ENCODE measurements at places on chromosomes 3 and 15.

DNA sequence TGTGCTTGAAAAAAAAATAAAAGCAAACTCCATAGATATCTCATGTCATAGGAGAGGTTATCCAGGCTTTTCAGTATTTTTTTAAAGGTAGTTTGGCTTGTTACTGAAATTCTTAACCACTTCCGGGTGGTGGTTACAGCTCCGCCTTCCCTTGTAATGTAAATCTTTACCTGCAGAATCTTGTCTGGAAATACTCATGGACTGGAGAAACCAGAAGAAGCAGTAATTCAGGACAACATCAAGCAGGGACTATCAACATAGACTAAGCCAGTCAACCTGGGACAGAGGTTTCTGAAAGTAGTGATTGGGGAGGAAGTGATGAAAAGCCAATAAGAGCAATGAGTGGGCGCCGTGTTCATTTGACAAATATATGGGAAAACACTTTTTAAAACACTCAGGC is 78.9 kb upstream of the SKOR1 start:
- DNase-seq: peak; percentile 55

GRCh38 chr3:196225763-196226364 is 9.5 kb downstream of the SLC51A start:
- DNase-seq: no peak

DNA sequence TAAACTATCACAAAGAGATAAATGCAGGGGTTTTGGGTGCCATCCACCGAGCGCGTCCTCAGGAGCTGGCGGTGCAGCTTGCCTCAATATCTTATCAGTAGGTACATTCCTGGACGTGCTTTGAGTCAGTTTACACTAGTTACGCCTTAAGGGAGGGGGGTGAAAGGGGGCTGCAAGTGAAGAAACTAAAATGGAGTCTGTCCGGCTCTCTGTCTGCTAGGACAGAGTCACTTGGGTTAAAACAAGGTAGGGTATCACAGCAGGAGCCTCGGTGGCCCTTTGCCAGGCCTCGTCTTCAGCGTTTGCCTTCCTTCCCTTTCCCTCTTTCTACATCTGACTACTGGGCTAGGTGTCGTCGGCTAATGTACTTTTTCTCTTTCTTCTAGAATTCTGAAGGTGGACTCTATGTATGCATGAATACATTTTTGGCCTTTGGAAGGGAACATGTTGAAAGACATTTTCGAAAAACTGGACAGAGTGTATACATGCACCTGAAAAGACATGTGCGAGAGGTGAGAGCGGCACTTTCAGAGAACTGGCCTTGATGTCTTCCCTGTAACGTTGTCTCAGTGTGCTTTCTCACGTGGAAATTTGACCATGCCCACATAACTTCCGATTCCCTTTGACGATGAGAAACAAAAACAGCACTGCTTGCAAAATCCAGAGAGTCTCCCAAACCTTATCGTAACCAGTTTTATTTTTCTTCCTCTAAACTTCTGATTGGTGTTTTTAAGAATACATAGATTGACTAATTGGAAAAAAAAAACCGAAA is 28.8 kb downstream of the USP13 start:
- no peak for DNase-seq

GRCh38 chr3:43243590-43244587 is 42.5 kb upstream of the SNRK start:
- no peak for DNase-seq

GRCh38 chr15:77871852-77872371 is 205.6 kb downstream of the TBC1D2B start:
- no peak for DNase-seq

DNA sequence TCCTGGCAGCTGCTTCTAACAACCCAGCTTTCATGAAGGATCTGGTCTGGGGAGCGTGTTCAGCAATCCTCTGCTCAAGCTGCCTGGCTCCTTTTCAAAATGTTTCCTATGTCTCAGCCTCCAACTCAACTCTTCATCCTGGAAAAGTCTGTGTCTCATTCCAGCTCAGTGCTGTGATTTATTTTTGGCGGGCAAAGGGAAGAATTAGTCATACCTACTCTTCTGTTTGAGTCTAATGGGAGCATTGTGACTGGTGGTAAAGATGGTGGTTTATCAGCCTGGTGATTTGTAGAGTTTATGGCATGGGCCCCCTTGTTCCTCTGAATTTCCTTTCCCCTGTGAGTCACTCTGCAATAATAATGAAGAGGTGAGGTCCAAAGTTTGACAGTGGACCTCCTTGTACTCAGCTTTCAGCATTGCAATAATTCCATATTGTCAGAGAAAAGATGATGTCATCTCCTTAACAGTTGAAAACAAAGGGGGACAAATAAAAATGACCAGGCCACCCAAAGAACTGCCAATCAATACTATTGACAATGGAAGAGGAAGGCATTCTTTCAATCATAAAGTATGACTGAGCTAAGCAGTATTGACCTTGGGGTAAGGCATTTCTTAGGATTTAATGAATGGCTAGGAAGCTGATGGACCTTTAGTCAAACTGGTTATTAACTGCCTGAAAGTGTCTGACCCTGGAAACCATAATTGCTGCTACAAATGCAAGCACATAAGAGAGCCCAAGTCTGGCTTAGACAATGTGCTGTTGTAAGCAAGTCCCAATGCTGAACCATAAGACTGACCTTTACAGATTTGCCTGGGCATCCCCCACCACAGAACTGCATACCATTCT is 204.7 kb upstream of the MCTP2 start:
- DNase-seq: peak; percentile 83

DNA sequence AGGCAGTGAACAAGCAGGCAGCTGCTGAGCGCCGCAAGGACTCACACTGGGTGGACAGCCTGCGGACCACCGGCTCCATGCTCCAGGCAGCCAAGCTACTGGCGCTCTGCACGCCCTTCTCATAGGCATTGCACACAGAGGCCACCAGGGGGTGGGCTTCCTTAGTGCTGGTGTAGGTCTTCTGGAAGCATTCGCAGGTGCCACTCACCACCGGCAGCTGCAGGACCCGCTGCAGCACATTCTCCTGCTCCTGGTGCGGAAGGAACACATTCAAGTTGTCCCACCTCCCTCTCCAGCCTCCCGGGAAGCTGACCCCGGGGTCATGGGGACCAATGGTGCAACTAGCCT is 6.0 kb downstream of the PLIN1 start:
- peak; percentile 40 for DNase-seq

- peak; percentile 89 for DNase-seq
Observed at GRCh38 chr15:90001062-90001682, at the start of gene ZNF710. ZNF710 (plus strand) TSS chr15:90001324; CDS start chr15:90067138, 65,814 bp downstream.

- DNase-seq: no peak
Observed at GRCh38 chr3:47854267-47854666, 51.3 kb downstream of the DHX30 start.

All from tongue (tissue), 3 donors.